ENCODE measurements at places on chromosomes 2 and 18.

GRCh38 chr2:179579800-179580199 is 281.6 kb downstream of the ZNF385B start:
- no peak for DNase-seq

- DNase-seq: no peak
Measured at GRCh38 chr2:71547616-71548285, 94.4 kb downstream of the DYSF start.

GRCh38 chr2:59888015-59888414 is 665.4 kb downstream of the BCL11A start:
- DNase-seq: no peak

GRCh38 chr2:180494286-180494685 is 486.1 kb upstream of the UBE2E3 start:
- no peak for DNase-seq

- no peak for DNase-seq
Measured at GRCh38 chr18:62877411-62878221, 162.3 kb downstream of the PHLPP1 start.

- no peak for DNase-seq
Measured at GRCh38 chr2:133434959-133435668, 133.1 kb downstream of the NCKAP5 start.

GRCh38 chr2:24586955-24587354 is 95.9 kb downstream of the NCOA1 start:
- peak; percentile 27 for DNase-seq

- DNase-seq: no peak
Measured at GRCh38 chr2:106026271-106027190, 167.6 kb downstream of the UXS1 start.

GRCh38 chr18:59846814-59847490 is 52.8 kb upstream of the PMAIP1 start:
- peak; percentile 88 for DNase-seq

- no peak for DNase-seq
Measured at GRCh38 chr2:181289698-181290097, 167.5 kb upstream of the ITGA4 start.

- DNase-seq: no peak
Measured at GRCh38 chr2:172540421-172540820, 15.5 kb upstream of the PDK1 start.

DNA sequence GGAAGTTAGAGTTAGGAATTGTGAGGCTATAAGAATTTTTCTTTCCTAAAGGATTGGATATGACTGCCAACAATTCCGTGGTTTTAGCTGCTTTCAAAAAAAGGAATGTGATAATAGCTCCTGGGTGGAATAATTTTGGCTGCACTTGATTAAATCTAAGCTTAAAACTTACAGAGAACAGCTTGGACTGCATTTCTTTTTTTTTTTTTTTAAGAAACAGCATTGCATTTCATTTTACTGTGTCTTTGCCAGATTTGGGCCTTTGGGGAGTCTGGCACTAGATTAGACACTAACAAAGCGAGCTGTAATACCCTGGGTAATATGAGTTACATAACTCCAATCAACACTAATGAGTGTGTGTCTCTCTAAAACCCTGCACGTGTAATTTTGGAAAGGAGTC is 37.8 kb upstream of the ZNF397 start:
- DNase-seq: no peak

DNA sequence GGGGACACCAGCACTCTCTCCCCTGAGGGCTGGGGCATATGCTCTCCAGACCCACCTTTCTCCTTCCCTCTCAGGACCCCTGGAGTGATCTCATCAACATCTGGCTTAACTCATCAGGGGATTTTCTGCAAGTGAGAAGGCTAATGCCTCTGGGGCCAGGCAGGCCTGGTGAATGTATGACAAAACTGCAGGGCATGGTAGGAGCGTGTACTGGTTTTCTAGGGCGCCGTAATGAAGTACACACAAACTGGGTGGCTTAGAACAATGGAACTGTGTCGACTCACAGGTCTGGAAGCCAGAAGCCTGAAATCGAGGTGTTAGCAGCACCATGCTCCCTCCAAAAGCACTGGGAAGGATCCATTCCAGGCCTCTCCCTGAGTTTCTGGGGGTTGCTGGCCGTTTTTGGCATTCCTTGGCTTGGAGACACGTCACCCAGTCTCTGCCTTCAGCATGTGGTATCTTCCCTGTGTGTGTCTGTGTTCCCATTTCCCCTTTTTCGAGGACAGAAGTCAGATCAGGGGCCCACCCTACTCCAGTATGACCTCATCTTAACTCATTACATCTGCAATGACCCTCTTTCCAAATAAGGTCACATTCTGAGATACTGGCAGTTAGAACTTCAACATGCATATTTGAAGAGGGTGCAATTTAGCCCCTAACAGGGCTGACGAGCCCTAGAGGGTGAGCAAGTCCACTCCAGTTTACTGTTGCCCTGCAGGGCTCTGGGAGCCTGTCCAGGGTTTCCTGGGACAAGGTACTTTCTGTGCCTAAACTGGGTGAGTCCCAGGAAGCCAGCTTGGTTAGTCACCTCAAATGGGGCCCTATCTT is 45.5 kb upstream of the CAB39 start:
- peak; percentile 93 for DNase-seq

- DNase-seq: no peak
Measured at GRCh38 chr2:29278966-29279365, 163.8 kb downstream of the CLIP4 start.

DNA sequence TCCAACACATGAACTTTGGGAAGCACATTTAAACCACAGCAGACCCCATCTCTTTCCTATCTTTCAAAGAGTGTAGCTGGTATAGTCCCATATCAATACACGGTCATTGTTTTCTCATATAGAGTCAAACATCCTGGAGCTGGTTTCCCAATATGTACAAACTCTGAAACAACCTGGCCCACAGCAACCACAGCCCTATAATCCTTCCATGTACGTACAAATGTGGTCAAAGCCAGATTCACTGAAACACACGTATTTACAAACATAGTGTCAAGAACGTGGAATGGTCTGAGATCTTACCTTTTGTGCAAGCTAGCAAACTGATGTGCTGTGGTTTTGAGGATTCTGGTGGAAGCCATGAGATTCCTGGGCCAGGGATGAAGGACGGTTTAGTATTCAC is 97.3 kb downstream of the HS1BP3 start:
- no peak for DNase-seq

DNA sequence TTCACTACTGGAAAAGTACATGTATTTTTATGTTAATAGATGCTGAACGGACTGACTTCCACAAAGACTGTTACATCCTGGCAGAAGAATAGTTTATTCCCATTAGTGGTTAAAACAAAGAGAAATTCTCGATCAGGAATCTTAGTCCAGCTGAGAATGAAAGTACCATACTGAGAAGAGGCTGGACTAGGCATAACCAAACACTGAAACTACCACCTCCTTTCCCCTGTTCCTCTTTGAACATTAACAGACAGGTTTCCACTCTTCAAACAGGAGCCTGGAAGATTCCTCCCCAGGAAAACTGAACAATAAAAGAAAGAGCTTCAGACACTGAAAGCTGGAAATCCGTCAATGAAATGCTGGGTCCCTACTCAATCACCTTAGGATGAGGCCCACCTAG is 25.8 kb downstream of the LDAH start:
- DNase-seq: no peak

- DNase-seq: no peak
Measured at GRCh38 chr2:1647417-1648240, 96.7 kb downstream of the PXDN start.

- DNase-seq: no peak
Measured at GRCh38 chr18:74957588-74958224, 251.2 kb downstream of the PTGR3 start.

DNA sequence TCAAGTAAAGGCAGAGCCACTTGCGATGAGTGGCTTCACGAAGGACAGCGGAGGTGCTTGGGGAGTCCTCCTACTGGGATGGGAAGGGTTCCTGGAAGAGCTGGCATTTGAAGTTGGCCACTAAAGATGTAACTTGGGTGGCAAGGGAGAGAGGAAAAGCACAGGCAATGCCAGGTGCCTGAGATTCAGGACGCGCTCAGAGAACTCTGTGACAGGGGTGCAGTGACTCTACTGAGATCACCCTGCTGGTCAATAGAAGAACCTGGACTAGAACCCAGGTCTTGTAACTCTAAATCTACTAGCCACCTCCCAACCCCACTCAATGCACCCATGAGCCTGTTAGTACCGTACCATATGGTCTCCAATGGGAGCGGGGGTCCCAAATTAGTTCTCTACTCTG is 5.4 kb upstream of the GRHL1 start:
- DNase-seq: no peak

DNA sequence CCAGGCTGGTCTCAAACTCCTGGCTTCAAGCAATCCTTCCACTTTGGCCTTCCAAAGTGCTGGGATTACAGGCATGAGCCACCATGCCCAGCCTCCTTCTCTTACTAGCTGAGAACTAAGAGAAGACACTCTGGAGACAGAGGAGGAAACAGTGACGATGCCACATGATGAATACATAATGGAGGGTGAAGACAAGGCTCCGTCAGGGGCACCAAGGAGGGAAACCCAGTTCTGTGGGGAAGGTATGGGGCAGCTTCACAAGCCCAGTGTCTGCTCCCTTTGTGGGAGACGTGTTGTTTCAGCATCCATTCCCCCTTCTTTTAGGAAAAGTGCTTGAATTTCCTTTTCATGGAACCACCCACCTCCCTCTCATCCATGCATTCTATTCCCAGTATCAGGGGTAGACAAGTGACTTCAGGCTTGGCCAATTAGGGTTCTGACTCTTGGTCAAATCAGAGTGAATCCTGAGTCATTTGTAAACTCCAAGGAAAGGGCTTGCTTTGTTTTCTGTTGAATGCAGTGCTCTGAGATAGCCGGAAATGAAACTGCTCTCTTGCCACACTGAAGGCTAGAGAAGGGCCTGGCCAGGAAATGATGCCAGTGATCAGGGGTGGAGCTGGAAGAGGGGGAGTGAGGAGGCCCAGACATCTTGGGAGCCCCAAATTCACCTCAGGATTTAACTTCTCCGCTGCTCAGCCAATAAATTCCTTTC is 23.7 kb downstream of the TMEM127 start:
- peak; percentile 95 for DNase-seq

DNA sequence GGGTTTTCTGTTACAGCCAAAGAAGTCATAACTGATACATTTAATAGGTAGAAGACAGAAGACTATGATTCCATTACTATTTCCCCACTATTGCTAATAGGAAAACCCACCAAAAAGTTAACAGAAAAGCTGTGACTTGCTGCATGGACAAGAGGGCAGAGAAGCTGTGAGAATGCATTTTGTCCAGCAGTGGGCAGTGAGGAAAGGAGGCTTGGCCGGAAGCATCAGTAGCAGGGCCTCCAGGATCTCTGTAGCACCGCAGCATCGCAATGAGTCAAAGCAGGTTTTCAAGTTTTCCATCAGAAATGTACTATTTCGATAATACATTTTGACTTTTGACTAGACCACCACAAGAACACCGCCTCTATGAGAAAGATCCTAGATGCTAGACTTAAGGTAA is 24.9 kb downstream of the MYO5B start:
- no peak for DNase-seq

DNA sequence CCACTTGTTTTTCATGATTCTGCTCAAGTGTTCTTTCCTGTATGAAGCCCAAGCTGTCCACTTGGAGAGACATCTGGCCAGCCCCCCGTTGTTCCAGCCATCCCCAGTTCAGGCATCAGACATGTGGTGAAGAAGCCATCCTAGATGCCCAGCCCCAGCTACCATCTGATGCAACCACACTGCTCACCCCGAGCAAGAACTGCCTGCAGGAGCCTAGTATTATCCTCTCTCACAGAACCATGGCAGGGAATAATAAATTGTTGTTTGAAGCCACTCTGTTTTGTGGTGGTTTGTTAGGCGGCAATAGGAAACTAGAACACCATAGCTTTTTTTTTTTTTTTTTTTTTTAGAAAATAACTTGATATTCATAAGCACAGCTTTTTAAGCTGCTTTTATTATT is 19.5 kb upstream of the DARS1 start:
- DNase-seq: no peak

DNA sequence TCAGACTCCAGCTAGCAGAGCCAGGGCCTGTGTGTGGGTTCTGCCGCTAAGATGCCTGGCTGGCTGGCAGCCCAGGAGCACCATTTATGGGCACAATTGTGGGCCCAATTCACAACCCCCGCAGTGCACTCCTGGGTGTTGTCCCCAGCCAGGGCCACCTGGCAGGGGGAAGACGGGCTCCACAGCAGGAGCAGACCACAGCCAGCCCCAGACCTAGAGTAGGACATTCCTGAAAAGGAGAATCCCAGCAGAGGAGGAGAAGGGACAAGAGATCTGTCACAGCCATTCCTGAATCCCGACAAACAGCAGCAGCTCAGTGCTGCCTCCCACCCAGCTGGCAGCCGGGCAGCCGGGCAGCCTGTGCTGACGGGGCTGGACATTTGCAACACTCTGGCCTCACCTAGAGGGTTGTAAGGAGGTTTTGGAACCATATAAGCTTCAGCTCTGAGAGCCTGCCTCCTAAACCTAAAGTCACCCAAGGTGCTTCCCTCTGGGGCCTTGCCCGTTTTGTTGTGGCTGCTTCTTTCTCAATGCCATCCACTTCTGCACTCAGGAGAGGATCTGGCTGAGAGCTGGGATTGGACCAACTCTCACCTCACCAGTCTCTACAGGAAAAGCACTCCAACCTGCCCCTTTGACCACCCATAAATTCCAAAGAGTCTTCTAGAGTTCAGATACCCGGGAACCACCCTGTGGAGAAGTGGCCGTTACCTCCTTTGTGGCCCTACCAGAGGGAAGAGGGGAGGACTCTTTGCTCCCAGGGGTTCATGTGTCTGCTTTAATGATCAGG is 4.1 kb upstream of the TMEM177 start:
- no peak for DNase-seq

GRCh38 chr2:226756131-226756530 is 43.5 kb downstream of the IRS1 start:
- no peak for DNase-seq

DNA sequence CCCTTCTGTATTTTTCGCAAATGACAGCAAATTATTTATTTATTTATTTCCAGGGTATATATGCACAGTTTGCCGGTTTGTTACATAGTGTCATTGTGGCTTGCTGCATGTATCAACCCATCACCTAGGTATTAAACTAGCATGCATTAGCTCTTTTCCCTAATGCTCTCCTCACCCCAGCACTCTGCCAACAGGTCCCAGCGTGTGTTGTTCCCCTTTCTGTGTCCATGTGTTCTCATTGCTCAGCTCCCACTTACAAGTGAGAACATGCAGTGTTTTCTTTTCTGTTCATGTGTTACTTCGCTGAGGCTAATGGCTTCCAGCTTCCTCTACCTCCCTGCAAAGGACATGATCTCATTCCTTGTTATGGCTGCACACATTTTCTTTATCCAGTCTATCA is 592.3 kb downstream of the TRIB2 start:
- DNase-seq: no peak
